Right hindlimb (tissue), 1 donor: ENCODE measurements at places on chromosomes 11 and 22.

DNA sequence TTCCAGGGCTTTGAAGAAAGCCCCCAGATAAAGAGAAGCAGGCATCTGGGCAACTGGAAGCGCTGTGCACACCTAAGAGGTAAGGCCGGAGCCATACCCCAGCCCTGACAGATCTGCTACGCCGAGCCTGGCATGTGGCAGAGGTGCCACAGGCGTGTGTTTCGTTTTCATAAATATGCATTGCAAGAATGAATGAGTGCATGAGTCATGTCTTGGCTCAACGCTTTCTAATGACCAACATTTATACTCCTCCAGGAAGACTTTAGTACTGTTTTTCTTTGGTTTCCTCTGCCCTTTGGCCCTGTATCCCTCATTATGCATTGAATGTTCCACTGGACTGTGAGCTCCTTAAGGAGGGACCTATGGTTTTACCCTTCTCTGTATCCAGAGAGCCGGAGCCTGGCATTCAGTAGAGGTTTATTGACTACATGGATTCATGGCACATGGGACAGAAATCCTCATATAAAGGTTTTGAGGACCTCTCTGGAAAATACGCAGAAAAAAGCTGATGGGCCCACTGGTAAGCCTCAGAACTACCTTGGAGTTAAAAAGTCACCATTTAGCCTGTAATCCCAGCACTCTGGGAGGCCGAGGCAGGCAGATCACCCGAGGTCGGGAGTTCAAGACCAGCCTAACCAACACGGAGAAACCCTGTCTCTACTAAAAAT is 38.9 kb upstream of the CSNK2A3 start:
- no peak for DNase-seq

DNA sequence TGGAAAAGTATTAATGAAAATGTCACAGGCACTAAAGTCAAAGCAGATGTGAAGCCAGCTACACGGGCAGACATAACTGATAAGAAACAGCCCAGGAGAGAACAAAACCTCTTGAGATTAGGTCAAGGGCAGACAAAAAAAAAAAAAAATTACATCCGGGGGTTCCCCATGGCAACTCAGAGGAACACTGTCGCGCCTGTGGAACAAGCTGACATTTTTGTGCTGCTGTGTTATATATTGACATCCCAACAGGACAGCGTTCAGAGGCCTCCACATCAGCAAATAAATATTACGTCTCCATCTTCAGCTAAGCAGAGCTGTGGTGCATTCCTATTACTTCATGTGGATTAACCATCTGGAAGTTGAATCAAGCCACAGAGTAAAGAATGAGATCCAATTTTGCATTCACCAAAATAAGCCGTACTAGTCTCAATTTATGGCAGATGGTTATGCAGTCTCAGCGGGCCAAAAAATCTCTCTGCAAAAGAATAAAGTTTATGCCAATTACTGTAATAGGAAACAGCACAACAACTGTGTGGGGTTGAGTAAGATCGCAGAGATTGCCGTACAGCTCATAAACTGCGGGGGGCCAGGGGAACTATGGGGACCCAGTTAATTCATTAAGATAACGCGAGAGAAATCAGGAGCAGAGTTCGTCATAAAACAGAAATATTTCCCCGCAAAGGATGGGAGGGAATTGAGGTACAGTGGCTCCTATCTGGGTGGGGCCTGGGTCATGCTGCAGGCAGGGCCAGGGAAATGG is 41.3 kb upstream of the MN1 start:
- DNase-seq, result peak; percentile 54

DNA sequence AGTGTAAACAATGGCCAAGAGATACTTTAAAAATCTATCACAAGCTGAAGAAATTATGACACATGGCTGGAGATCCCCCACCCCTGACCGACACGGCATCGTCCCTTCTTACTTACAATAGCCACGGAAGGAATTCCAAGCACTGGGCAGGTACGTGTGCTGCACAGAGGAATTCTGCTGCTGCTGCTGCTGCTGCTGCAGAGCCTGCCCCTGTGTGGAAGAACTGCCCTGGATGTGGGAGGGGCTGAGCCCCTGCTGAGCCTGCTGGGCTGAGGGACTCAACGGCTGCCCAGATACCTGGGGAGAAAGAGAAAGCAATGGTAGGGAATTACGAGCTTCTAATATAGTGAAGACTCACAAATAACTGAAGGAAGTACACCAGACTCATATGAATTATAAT is 15.0 kb upstream of the NFRKB start:
- DNase-seq, result no peak

GRCh38 chr11:119624102-119624615 is 104.8 kb downstream of the NECTIN1 start:
- DNase-seq, result no peak

DNA sequence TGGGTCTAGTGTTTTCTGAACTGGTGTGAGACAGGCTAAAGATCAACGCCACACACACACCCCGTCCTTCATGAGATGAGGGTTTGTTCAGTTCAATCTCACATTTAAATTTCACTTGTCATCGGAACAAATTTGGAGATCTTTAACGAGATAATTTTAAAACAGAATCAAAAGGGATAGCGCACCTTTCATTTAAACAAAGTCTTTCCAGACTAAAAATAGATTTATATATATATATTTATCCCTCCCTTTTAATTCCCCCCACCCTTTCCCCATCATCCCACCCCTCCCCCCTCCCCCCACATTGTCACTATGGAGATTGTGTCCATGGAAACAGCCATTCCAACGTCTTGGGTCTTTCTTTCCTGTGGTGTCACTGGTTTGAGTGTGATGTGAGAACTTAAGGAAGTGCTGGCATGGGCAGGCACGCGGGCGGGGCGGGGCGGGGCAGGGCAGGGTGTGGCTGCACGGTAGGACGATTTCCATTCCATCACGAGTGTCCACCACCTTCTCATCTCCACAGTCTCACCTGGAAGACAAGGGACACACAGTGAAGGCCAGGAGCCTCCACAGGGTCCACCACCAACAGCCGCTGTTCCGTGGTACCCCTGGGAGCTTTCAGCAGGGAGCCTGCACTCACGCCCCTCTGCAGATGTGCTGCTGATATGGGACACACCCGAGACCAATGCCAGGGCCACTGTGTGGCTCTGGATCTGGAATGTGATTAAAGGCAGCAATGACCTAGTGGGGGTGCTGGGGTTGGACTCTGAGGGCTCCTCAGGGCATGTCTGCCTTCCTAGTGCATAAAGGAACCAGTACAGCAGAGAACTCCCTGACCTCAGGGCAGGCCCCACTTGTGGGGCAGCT is 30.5 kb upstream of the CYP2D6 start:
- DNase-seq, result no peak

GRCh38 chr11:9887472-9887871 is 223.6 kb downstream of the SWAP70 start:
- no peak for DNase-seq

DNA sequence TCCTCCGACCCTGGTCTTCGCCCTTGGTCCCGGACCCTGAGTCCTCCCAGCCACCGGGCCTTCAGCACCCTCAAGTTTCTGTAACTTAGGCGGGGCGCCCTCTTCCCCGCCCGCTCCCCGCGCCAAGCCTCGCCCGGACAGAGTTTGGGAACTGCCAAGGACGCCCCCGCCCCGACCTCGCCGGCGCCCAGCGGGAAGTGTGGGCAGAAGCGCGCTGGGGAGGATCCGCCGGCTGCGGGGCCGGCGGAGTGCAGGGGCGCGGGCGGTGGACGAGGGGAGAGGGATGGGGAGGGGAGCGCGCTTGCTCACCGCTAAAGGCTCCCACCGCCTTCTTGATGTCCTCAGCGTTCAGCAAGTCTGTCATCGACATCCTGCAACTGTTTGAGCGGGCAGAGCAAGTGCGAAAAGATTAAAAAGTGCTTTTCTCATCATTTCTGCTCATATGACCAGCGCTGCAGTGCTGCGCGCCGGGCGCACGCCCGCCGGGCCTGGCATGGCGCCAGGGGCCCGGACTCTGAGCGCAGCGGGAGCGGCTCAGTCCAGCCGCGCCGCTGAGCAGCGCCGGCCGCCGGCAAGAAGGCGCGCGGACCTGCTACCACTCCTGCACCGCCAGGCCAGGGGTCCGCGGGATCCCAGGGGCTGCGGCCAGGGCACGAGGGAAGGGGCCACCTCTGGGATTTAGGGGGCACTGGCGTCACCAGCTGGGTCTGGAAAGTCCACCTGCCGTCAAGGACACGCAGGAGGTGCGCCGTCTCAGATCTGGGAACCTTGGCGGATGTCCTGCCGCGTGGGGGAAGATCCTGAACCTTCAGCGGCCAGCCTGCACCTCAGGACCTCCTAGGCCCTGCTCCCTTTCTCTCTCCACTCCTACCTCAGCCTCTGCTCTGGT is at the start of gene PVALB:
Gene PVALB (minus strand): TSS at position 400 of the 889 bp plus-strand sequence. CDS start 30 bp downstream, at position 370.
- DNase-seq, result peak; percentile 41

DNA sequence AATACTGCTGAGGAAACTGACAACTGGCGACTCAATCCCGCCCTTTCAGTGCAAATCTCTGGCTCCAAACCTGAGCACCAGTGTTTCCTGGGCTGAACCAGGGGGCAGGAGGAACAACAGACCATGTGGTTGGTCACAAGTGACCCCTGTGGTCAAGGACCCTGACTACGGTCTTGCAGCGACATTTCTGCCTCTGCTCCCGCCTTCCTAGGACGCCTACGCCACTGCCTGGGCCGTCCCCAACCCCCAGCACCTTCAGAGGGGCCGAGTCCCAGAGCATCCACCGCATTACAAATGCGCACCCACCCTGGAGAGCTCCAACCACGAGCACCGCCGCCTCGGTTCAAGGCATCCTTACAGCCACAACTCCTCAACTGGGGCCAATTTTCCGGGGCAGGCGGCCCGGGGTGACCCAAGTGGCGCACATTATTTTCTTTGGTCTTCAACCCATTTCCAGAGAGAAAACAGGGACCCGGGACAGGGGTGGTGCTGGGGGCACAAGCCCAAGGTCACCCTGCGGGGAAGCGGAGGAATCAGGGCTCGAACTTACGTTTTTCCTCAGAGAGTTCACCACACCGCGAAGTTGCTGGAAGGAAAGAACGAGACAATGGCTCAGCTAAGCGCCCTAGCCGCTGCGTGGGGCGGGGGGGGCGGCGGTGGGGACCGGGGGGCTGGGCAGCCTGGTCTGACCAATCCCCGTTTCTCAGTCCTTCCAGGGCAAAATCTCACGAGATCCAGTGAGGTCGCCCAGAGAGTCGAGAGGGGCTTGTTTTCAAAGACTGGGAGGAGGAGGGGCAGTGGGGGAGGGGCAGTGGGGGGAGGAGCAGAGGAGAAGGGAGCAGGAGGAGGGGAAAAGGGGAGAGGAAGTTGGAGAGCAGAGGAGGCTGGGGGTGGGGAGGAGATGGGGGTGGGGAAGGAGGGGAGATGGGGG is 1.8 kb downstream of the PRAME start:
- DNase-seq, result no peak

DNA sequence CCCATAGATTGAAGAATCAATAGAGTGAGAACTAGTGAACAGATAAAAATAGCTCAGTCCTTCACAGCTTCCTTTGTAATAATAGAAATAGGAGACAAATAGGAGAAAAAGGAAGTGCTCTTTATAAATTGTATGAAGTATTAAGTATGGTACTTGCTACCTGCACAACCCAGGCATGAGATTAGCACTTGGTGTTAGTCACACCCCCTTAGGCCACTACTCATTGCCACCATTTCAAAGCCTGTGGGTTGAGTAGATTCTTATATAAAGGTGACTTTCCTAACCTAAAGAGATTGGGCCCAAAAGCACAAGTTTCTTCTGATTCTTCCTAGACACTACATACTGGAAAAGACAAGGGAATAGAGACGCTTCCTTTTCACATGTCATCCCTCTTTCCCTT is 37.7 kb upstream of the ADORA2A start:
- DNase-seq, result no peak

DNA sequence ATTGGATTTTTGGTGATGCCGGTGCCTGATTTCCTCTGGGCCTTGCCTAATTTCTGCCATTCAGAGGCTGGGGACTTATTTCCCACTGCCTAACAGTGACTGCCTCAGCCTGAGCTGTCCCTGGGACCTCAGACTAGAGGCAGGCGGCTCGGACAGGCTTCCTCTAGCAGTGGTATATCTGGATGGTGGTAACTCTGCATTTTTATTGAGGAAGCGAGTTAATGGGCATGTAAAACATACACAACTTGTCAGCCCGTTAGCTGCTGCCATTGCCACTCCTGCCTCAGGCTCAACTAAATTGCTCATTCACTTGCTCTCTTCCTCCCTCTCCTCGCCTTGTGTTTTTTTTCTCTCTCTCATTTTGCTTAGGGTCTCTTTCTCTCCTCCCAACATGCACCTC is 561.6 kb downstream of the BUD13 start:
- no peak for DNase-seq

DNA sequence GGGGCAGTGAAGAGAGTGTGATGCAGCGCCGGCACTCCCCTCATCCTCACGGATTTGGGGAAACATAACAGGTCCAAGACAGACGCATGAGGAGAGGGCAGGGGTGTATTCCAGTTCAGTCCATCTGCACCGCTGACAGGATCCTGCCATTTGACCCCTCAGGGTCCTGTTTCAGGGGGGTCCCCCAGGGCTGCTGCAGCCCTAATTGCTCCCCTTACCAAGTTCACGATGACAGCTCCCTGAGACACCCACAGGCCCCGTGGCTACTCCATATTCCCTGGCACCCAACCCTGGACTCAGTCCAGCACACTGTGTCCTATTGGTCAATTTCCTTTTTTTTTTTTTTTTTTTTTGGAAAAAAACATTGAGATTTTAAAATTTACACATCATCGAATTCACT is 41.5 kb downstream of the SHANK2 start:
- no peak for DNase-seq
